Esophagus mucosa (tissue), 1 donor: ENCODE measurements at places on chromosomes 3 and 15.

DNA sequence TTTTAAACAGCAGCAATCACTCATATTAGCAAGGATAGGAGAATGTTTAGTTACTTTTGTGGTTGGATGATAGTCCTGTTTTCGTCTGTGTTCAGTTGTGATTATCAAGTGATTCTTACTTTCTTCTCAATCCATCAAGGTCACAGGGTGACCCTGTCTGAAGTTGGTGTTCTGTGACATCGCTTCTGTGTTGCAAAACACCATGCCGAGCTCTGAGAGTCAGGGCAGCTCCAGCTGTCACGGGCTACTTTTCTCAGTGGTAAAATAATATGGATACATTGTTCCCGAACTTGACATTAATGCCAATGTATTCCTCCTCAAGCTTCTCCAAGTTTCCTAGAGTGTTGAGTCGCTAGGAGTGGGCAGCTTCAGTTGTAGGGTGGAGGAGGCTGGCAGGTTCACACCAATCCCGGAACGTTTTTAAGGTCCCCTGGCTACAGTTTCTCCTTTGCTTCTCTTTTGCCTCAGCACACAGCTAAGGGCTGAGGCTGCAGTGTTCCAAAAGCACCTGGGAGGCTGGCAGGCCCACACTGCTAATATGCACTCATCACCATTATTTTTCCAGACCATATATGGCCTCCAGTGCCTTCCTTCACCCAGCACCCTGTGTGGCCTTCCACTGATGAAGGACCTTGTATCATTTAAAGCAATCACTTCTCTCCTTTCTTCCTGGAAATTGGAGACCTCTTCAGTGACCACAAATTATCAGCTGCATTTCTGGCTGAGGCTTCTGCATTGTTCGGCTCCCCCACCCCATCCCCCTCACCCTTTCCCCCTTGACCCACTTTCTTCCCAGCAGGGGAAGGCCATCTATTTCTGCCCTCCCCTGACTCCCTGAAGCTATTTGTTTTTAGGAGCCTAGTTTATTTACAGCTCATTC is 25.8 kb downstream of the COLQ start:
- no peak for ATAC-seq

DNA sequence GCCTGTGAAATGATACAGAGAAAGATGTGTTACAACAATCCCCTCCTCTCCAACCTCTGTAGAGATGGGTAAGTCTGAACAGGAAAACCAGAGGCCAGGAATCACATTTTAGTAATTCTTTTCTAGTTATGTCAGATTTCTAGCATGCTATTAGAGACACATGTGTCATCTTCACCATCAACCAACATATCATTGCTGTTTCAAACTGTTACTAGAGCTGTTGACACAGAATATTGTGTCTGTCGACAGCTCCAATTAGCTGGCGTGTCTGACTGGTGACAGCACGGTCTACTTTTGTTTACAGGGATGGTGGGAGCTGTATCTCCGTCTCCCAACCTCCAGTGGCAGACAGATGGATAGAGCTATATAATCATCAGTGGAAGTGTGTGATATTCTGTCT is 393.2 kb downstream of the SOX2 start:
- no peak for ATAC-seq

GRCh38 chr3:89217148-89217685 is 109.8 kb downstream of the EPHA3 start:
- no peak for ATAC-seq

DNA sequence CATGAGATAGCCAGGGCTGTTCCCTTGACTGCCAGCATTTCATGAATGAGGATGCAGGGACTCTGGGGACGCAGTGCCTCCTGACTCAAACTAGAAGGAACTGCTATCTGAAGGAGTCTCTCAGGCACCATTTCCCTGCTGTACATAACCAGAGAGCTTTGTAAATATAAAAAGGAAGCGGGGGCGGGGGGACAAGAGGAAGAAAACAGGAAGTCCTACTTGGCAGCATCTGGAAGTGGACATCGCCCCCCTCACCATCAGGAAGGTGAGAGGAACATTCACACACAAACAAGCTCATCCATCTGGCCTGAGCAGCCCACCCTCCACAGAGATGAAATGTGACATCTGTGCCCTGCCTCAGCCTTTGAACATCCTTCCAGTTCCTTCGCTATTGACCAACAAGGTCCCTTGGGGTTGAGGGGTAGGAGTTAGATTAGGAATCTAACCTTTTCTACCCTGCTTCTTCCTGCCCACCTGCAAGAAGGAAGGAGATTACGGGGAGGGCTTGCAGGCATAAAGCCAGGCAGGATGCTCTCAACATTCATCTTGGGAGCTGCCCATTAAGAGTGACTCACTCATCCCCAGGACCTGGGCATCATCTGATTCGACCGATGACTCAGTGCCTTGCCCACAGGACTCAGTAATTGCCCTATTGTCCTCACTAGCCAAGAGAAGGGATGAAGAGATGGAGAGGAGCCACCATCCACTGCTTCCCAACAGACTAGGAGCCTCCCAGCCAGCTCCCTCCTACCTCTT is 31.9 kb downstream of the SH3BP5 start:
- peak; percentile 82 for ATAC-seq

- ATAC-seq: peak; percentile 22
These were observed 66.3 kb upstream of the ACAD9 start for GRCh38 chr3:128813097-128813496.

DNA sequence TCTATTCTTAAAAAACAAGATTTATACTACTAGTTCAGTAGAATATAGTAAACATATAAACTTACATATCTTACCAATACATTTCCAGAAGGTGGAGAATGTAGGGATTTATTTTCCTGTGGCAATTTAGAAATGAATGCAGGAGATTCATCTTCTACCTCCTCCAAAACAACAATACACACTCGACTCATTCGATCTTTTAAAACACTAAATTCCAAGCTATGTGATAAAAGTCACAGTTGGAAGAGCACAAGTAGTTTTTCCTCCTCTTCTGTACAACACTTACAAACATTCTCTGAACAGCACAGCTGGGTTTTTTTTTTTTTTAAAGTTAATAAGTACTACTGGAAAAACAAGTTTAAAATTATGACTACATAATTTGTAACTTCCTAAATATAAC is 1.4 kb downstream of the ANKRD28 start:
- ATAC-seq: peak; percentile 25

- ATAC-seq: peak; percentile 41
These were observed 39.9 kb upstream of the ARHGEF26 start for GRCh38 chr3:154081305-154081704.

- no peak for ATAC-seq
These were observed 2.2 kb upstream of the DCAF1 start for GRCh38 chr3:51501833-51502561.

- ATAC-seq: no peak
These were observed 50.5 kb downstream of the UBE2E1 start for GRCh38 chr3:23856286-23856685.

DNA sequence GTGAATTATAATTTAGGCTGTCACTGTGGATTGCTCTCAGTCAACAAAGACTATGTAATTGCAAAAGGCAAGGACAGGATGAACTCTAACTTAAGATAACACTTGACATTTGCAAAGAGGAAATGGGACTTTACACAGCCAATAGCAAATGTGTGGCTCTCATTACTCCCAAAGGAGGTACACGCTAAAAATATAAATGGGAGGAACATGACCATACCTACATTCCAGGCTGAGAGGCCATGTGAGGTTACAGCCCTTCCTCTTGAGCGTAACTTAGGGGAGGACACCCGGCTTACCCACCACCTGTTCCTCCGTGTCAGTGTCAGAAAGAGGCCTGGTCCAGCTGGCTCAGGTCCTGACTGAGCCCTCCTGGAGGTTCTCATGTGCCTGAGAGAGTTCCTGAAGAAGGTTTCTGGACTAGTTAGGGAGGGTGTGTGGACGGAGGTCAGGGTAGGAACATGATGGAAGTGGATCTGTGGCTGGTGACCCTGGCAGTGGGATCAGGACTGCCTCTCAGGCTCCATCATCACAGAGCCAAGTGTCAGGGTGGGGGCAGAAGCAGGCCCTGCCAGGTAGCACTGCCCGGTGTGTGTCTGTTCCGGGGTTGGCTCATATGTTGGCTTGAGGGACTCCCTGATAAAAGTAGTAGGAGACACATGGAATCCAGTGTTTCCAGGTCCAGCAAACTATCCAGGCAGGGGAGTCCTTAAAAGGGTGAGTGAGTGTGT is 7.9 kb downstream of the POPDC2 start:
- no peak for ATAC-seq

GRCh38 chr3:195207731-195208130 is 63.2 kb downstream of the XXYLT1 start:
- ATAC-seq: no peak

DNA sequence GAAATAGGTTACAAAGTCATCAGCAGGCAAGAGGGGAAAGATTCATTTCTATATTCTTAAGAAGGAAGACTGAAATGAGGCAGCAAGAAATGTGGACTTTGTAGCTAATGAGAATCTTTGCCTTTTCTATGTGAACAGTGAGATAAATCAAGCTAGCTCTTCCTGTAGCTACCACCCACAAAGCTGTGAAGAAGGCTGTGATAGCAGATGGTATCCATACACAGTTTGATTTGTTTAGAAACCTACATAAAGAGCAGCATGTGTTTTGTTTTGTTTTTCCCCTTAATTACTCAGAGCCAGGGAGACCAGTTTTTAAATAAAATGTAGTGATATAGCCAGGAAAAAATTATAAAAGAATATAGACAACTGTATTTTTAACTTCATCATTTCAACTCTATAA is 45.5 kb downstream of the TEX9 start:
- ATAC-seq: no peak

DNA sequence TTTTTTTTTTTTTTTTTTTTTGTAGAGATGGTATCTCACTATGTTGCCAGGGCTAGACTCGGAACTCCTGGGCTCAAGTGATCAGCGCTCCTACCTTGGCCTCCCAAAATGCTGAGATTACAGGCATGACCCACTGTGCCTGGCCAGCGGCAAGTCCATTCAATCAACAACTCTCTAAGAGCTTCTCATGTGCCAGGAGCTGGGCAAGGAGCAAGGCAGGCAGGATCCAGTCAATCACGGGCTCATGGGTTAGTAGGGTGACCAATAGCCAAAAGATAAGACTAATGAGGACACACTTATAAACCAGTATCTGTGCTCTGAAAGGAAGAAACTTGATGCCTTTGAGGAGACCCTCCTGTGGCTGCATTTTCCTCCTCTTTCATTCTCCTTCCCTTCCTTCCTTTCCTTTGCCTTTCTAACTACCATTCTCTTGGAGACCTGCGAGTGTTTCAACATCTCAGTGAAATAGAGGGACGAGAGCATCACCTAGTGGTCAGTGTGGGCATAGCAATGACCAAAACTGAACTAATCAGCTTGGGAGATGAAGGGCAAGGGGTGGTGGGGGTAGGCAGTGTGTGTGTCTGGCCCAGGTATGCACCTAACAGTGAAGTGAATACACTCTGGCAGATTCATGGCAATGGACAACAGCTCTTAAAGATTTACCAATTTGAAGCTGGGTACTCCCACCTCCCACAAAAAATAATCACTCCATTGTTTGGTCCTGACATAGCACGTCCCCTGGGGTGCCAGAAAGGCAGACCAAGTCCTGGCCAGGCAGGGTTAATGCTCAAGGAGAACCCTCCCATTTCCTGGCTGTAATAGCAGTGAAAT is 6.3 kb downstream of the RPP25 start:
- peak; percentile 71 for ATAC-seq

DNA sequence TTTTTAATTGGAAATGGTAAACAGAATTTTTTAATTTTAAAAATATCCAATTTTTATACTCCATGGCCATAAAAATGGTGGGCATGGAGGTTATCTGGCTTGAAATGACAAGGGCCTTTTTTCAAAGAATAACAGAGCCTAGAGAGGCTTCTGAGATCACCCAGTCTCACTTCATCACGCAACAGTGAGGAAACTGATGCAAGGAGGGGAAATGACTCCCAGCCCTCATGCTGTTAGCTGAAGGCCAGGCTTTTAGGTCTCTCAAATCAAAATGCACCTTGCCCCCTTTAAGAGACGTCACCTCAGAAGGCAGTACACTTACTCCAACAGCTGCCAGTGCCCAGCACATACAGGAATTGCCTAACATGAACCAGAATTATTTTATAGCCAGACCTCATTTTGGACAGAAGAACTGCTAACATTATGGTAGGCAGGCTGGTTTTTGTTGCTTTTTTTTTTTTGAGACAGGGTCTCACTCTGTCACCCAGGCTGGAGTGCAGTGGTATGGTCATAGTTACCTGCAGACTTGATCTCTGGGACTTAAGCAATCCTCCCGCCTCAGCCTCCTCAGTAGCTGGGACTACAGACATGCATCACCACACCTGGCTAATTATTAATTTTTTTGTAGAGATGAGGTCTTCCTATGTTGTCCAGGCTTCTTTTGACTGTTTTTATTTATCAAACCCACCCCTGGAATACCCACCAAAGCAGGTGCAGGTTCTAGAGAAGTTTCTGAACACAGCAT is 9.1 kb downstream of the RAB43 start:
- ATAC-seq: no peak

DNA sequence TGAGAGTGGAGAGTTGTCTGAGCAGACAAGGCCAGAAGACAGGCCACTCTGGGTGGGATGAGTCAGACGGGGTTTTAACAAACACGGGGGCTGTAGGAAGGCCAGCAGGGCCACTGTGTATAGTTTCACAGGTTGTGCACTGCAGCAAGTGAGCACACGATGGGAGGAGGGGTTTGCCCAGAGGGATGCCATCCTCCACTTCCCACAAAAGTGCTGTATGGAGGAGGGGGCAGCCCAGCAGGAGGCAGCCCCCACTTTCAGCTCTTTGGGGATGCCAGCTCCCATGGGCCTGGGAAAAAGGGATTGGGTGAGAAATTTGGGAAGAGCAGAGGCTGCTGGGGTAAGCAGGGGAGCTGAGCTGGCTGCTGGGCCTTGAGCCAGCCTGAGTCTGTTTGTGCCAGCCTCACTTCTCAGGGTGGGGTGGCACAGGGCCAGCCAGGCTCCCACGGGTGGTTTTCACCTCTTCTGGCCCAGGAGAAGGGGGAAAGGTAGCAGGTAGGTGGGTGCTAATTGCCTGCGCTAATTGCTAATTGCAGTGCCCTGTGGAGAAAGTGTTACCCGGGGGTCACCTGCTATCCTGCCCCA is 6.7 kb downstream of the ZBTB47 start:
- no peak for ATAC-seq

DNA sequence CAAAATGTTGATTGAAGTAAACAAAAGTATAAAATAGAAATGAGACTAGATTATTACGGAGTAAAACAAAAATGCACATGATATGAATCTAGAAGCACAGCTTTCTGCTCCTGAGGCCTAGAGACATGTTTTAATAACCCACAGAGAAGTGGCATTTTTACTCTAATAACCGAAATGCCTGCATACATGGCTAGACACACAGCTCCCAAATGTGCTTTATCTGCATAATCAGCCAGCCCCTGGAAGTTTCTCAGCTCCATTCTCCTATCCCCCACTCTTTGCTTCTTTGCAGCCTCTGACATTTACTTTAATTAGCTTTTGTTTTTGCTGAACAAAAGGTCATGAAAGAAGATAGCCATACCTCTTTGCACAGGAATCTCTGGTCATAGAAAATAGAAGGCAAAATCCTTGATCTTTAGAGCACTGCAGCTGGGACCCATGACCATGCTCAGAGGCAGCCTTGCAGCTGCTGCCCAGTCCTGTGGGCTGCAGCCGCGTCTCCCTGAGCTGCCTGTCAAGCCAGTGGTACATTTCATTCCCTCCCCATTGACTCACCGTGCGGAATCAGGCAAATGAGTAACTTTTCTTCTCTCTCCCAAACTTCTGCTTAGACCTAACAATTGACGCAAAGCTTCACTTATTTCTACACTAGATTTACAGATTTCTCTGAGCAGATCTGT is at the start of gene VEPH1:
Gene VEPH1 (minus strand): TSS at position 501 of the 680 bp plus-strand sequence. CDS start 8,067 bp downstream, outside the sequence.
- no peak for ATAC-seq

GRCh38 chr15:40743921-40744814 is 10.9 kb downstream of the RMDN3 start:
- ATAC-seq: peak; percentile 50
